ENCODE measurements at places on chromosomes 1 and 21. TPM values are rescaled to one million over a fixed set of nuclear protein-coding genes. Genes with fewer than 3 reads are reported as not detected.

The LRRC71 gene
- not detected for polyA plus RNA-seq

The MIER1 gene
- 17.9 TPM for polyA plus RNA-seq

The CFHR5 gene
- not detected for polyA plus RNA-seq

The KRTAP11-1 gene
- not detected for polyA plus RNA-seq

The CLCA1 gene
- polyA plus RNA-seq = 3.5 TPM

The FRRS1 gene
- polyA plus RNA-seq = 1.0 TPM

The SH2D5 gene
- polyA plus RNA-seq = 0.71 TPM

The ZFP69B gene
- polyA plus RNA-seq = 1.1 TPM

The GRHL3 gene
- polyA plus RNA-seq = 6.9 TPM

The SPATA46 gene
- polyA plus RNA-seq = not detected

The CNR2 gene
- polyA plus RNA-seq = not detected

The INSRR gene
- polyA plus RNA-seq = not detected

The KCNE2 gene
- 5.2 TPM for polyA plus RNA-seq

The OR2L8 gene
- not detected for polyA plus RNA-seq

The S100A5 gene
- 0.54 TPM for polyA plus RNA-seq

The TRIM45 gene
- polyA plus RNA-seq = 4.3 TPM

The CFAP126 gene
- not detected for polyA plus RNA-seq

The DNAJC28 gene
- 1.2 TPM for polyA plus RNA-seq

The RBP7 gene
- polyA plus RNA-seq = 0.61 TPM

The PODN gene
- 4.9 TPM for polyA plus RNA-seq

The LCE1C gene
- not detected for polyA plus RNA-seq

The BTG2 gene
- 274 TPM for polyA plus RNA-seq

The SELL gene
- 1.1 TPM for polyA plus RNA-seq

The TSPAN1 gene
- polyA plus RNA-seq = 69.8 TPM

The AKR7A3 gene
- polyA plus RNA-seq = 0.46 TPM

The SPTA1 gene
- polyA plus RNA-seq = not detected

The BMP8A gene
- 0.91 TPM for polyA plus RNA-seq

The WDR3 gene
- 18.6 TPM for polyA plus RNA-seq

The ATP6V1G3 gene
- not detected for polyA plus RNA-seq

The SPAG17 gene
- polyA plus RNA-seq = 4.4 TPM

The KCNA2 gene
- polyA plus RNA-seq = not detected

The C1orf116 gene
- polyA plus RNA-seq = 18.7 TPM

The TMEM269 gene
- not detected for polyA plus RNA-seq

The HMGCS2 gene
- 119 TPM for polyA plus RNA-seq

The EXTL1 gene
- 1.6 TPM for polyA plus RNA-seq

The MPL gene
- 0.54 TPM for polyA plus RNA-seq

The APCS gene
- 4.0 TPM for polyA plus RNA-seq

The ATAD3C gene
- polyA plus RNA-seq = 1.2 TPM

The PTBP2 gene
- polyA plus RNA-seq = 6.7 TPM

The NBPF8 gene
- polyA plus RNA-seq = 11.4 TPM

The AMY2A gene
- not detected for polyA plus RNA-seq

The SPRR1B gene
- not detected for polyA plus RNA-seq

The HAO2 gene
- polyA plus RNA-seq = 14.2 TPM

The GCSAML gene
- polyA plus RNA-seq = not detected

The AMY1C gene
- polyA plus RNA-seq = not detected

The FOXO6 gene
- 4.2 TPM for polyA plus RNA-seq

The CDC20 gene
- 19.7 TPM for polyA plus RNA-seq

The EXTL2 gene
- 19.7 TPM for polyA plus RNA-seq

The CDCA8 gene
- polyA plus RNA-seq = 5.4 TPM

The CELA3A gene
- not detected for polyA plus RNA-seq

The AK5 gene
- 0.67 TPM for polyA plus RNA-seq

The RORC gene
- not detected for polyA plus RNA-seq

The TESK2 gene
- 6.2 TPM for polyA plus RNA-seq

The SPATA21 gene
- polyA plus RNA-seq = 0.92 TPM

The SPATA45 gene
- polyA plus RNA-seq = 0.44 TPM
